ENCODE measurements at places on chromosomes 7 and 10.

GRCh38 chr10:27779462-27780015 is 33.9 kb upstream of the MKX start:
- DNase-seq, result no peak

DNA sequence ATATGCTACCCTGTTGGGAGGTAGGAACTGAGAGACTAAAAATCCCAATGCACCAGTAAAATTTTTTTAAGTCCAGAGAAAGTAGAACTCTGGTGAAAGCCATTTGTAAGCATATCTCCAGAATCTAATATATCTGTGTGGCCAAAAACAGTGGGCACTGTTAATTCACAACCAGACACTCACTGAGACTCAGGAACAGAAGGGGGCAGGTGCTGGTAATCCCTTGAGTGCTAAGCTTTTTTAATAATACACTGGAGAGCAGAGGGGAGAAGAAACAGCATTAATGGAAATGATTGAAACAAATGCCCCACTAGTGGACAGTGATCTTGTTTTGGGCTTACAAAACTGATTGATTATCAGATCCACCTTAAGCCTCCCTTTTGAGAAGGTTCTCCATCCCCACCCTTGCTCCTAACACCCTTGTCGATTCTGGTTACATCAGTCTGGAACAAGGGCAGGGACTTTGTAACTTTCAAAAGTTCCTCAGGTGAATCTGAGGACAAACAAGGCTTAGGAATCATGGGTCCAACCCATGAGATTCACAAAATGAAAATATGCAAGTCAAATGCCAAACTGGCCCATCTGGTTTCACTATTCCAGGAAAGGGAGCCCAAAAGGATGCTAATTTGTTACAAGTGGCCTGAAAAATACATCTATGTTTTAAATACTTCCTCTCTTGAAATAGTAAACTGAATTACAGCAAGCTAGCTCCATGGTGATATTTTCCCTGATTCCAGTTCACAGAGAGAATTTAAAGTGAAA is 29.7 kb downstream of the PLXNA4 start:
- DNase-seq, result no peak

DNA sequence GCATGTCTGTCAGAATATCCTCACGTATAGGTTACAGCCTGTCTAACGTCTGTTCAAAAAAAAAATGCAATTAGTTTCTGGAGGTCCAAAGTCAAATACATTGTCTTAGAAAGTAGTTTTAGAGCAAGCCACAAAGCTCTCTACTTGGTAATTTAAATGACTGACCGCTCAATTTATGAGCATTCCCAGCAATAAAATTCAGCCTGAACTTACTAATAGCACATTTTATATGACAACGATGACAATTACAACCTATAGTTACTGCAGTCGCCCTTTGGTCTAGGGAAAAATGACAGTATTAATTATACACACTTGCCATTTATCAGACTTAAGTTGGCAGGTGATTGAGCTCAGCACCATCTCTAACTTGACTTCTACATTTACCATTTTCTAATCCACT is 425.8 kb upstream of the STEAP1 start:
- DNase-seq, result no peak

DNA sequence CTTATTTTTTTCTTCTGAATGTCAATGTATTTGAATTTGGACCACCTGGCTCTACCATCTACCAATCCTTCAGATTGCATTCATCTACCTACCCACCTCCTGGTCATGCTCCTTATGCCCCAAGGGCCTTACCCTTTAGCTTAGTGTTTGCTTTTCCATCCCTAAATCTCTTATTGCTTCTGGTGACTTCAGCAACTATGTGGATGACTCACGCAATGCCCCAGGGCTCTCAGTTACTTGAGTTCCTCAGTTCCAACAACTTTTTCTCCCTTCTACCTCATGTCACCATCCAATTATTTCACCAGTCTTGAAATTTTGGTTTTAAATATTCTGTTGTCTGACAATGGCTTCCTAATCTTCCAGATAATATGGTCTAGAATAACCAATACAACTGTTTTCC is 118.9 kb downstream of the CFAP58 start:
- no peak for DNase-seq

GRCh38 chr10:120735773-120736371 is 115.3 kb upstream of the WDR11 start:
- DNase-seq, result peak; percentile 11

GRCh38 chr10:94308866-94309265 is 53.9 kb downstream of the NOC3L start:
- no peak for DNase-seq

GRCh38 chr10:30294476-30295240 is 54.4 kb downstream of the MTPAP start:
- no peak for DNase-seq

DNA sequence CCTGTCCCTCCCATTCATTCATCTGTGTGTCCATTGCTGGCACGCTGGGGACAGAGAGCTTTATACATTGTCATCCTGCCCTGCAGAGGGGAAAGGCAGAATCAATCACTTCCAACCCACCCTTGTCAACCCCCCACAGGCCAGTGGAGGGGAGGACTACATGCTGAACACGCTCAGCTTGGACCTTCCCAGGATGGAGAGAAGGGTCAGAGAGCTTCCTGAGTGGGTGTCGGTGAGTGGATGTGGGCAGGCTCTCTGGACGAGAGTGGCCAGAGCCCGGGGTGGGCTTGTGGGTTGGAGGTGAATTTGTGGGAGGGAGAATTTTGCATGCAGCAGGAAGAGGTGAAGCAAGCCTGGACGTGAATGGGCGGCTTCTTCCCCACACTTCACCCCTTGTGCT is 93.9 kb downstream of the DNAJB6 start:
- DNase-seq, result no peak

GRCh38 chr10:121800831-121801230 is 127.0 kb downstream of the ATE1 start:
- DNase-seq, result no peak

DNA sequence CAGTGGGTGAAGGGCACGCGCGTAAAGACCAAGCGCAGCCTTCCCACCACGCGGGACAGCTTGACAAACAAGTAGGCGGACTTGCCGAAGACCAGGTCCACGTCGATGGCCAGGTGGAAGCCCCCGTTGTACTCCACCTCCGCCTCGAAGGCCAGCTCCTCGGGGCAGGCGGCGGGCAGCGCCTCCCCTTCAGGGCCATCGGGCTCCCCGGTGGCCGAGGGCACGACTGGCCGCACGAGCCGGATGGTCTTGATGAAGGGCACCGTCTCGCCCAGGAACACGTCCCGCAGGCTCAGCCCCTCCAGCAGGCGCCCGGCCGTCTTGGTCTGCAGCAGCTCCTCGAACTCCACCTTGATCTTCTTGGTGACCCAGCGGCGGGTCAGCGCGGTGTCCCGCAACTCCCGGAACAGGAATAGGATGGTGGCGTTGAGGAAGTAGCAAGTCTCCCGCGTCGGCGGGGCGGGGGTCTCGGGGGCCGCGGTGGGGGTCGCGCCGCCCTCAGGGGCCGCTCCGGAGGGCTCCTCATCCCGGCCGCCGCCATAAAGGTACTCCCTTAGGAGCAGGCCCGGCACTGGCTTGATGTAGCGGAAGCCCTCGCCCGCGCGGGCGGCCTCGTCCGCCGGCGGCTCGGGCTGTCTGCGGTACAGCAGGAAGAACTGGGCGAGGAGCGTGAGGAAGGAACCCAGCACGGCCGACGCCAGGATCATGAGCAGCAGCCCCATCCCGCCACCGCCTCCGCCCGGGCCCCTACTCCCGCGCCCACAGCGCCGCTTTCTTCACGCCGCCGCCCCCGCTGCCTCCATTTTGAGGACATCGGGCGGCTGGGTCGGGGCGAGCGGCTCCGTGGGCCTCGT is 507 bp downstream of the PDZD8 start:
- DNase-seq, result no peak

Measured in AML-193 (cell line).